Kasumi-1 (cell line): ENCODE measurements at places on chromosomes 1 and 21.

GRCh38 chr1:18090636-18091035, 17.0 kb upstream of the IGSF21 start:
- DNase-seq, result no peak

DNA sequence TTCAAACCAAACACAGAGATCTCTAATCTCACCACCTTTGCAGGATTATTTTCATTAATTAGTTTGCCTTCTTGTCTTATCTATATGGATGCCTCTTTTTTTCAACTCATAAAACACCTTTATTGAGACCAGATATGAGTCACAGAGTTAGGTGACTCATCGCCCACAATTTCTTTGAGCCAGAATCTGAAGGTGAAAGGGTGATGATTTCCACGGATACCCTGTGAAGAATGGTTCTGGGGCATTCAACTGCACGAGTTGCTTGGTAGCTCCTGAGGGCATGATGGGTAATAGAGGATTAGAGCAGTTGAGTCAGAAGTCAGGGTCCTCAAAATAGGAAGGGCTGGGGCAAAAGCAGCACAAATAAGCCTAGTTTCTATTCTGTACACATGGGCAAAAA, 128.2 kb downstream of the TBX19 start:
- no peak for DNase-seq

GRCh38 chr1:234401658-234402057, 28.4 kb downstream of the COA6 start:
- no peak for DNase-seq

- no peak for DNase-seq
These were observed at the start of gene LHX8 for GRCh38 chr1:75133750-75134646. Gene LHX8, plus strand, starts transcription at chr1:75134388. Its CDS starts 2,227 bp downstream, at chr1:75136615.

- DNase-seq, result no peak
These were observed 106.0 kb downstream of the ESRRG start for GRCh38 chr1:216617081-216617875.

DNA sequence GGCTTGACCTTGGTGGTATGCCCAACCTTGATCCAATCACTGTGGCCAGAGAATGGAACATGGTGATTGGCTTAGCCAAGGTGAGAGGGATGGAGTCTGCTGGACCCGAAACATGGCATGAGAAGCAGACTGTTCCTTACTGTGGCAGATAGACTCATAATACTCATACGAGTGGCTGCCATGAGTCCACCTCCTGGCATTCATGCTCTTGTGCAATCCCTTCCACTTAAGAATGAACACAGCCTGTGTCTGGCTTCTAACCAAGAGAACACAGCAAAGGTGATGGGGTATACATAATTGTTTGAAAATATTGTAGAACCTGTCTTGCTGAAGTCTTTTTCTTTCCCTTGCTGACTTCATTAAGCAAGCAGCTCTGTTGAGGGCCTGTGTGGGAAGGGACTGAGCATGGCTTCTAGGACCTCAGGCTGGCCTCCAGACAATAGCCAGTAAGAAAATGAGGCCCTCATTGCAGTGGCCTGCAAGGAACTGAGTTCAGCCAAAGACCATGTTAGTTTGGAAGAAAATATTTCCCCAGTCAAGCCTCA, 85.9 kb downstream of the ZNF281 start:
- DNase-seq, result no peak

DNA sequence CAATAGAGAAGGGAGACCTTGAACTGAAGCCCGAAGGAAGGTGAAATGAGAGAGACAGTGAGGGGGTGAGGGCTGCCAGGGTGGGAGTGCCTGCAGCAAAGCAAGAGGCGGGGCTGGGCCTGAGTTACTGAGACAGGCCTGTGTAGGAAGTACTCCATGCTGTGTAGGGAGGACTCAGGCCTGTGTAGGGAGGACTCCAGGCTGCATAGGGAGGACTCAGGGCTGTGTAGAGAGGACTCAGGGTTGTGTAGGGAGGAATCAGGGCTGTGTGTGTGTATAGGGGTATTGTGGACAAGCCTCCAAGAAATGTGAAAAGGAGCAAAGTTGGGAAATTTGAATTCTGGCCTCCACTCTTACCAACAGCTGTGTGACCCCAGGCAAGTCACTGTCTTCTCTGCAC, 133.8 kb upstream of the CACNA1E start:
- no peak for DNase-seq

DNA sequence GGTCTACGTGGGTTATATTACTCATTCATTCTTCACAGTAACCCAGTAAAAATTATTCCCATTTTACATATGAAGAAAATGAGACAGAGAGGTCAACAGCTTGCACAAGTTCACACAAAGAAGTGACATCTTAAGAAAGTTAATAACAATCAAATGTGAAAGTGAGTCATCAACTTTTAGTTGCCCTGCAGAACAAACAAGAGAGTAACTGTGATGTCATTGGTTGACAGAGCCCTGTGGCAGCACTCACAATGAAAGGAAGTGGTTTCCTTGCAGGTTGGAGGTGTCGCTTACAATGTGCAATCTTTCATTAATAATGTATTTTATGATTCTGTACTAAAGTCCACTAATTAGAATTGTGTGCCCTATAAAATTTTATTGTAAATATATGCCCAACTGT, 369.6 kb downstream of the RYR2 start:
- no peak for DNase-seq

DNA sequence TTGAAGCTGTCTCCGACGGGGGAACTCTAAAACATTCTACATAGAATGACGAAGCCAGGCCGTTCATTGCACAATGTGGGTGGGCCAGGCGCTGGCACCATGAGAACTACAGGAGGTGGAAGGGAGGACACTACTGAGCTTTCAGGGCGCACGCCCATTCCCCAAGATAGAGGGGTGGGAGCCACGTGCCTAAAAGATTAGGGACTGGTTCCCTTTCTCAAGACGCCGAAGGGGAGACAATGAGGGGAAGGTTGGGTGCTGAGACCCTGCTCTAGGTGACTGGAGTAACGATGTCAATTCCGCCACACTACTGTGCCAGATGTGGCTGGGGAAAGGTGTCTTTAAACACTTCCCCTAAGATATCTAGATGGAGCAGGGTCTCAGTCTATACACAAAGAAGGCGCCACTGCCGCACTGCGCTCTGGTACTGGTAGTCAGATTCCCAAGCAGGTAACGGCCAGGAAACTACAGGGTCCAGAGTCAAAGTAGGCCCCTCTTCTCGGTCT, 782 bp downstream of the CSDE1 start:
- DNase-seq, result no peak

DNA sequence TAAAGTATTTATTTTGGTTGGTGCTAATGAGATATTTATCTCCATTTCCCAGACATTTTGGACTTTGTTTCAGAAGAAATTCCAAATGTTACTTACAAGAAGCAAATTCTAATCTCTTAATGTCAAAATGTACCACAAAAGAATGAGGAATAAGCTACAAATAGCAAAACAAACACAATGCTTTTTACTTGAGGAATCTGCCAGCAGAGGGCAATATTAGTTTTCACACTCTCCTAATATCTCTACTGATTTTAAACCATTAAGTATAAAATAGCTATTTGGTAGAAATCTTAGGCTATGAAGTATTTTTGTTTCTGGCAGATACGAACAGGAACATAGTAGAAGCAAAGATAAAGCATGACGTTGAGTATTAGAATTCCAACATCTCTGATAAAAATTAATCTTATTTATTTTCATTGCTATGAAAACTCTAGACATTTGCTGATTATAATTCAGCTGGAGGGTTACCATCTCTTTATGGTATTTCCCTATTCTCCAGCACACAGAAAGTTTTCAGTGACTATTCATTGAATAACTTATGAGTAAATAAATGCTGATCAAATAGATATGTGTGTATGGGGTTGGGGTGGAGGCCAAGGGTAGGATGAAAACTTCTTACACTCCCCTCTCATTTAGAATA, 13.4 kb upstream of the HMCN1 start:
- DNase-seq, result peak; percentile 48

DNA sequence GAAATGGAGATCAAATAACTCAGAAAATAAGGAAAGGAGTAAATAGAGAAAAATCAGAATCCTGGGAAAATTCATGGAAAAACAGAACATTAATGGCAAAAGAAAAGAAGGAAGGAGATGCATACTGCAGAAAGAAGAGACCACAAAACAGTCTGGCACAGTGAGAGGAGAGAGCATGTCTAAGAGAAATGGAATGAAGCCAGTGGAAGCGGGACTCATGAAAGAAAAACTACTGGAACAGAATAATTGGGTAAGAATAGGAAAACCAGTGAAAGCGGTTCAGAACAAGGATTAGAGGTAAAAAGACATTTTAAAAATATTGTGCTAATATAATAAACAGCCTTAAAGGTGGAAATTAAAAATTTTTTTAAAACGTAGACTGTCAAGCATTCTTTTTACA, 93.6 kb upstream of the GREM2 start:
- DNase-seq, result no peak

GRCh38 chr1:92968138-92969032, 7.1 kb upstream of the DIPK1A start:
- peak; percentile 28 for DNase-seq

GRCh38 chr1:209618756-209619420, 33.3 kb downstream of the LAMB3 start:
- DNase-seq, result no peak

DNA sequence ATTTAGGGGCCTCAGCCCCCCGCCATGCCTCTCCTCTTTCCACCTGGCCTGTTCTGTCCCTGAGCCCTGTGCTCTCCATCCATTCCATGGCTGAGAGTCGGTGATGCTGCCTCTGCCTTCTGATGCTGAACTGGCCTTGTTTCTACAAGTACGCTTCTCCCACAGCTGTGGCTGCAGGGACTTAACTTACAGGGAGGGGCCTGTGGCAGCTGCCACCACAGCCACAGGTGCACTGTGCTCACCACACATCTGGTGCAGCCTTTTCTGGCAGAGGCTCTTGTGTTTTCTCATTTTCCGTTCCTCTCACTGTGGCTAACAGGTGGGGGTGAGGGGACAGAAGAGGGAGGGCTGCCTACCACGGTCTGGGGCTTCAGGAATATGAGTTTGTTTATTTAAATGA, 4.2 kb downstream of the FMO1 start:
- DNase-seq, result no peak

DNA sequence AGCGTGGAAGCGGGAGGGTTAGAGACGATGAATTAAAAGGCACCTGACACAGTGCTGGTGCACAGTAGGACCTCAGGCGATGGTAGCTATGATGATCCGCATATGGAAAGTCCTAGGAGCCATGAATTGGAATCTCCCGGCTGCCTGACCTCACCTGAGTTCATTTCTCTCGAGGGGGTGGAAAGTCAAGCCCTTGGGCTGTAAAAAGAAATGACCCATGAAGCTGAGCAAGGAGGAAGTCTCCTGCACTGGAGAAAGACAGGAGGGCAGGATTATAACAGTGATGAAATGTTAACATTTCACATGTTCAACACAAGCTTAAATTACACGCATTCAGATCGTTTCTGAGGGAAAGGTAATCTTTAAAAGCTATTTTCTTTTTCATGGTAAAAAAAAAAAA, 481.2 kb downstream of the MATN1 start:
- no peak for DNase-seq

GRCh38 chr1:210605099-210605498, 276.4 kb downstream of the HHAT start:
- DNase-seq, result no peak

- DNase-seq, result no peak
These were observed 31.6 kb upstream of the CACNA1E start for GRCh38 chr1:181451661-181452230.

- DNase-seq, result no peak
These were observed 5.1 kb upstream of the HMGCS2 start for GRCh38 chr1:119773711-119774241.

- no peak for DNase-seq
These were observed 29.7 kb downstream of the URB2 start for GRCh38 chr1:229655781-229656180.

GRCh38 chr1:92126088-92126487, 45.9 kb downstream of the BTBD8 start:
- no peak for DNase-seq

DNA sequence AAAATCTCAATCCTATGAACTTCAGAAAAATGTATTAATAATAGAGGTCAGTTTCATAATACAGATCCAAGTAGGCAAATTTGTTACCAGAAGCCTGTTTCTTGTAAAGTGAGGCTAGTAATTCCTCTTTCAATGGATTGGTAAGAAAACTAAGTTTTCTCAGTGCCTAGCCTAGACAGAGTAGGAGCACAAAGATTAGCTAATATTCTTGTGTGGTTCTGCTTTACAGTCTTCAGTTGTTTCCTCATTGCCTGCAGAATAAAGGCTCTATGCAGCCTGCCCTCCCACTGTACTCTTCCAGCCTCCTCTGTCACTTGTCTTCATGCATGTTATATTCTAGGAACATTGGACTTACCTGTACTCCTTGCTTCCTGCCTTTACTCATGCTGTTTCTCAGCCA, 2.4 kb upstream of the PPP1R15B start:
- DNase-seq, result peak; percentile 37

GRCh38 chr21:35134309-35134708, 85.2 kb upstream of the RUNX1 start:
- no peak for DNase-seq

DNA sequence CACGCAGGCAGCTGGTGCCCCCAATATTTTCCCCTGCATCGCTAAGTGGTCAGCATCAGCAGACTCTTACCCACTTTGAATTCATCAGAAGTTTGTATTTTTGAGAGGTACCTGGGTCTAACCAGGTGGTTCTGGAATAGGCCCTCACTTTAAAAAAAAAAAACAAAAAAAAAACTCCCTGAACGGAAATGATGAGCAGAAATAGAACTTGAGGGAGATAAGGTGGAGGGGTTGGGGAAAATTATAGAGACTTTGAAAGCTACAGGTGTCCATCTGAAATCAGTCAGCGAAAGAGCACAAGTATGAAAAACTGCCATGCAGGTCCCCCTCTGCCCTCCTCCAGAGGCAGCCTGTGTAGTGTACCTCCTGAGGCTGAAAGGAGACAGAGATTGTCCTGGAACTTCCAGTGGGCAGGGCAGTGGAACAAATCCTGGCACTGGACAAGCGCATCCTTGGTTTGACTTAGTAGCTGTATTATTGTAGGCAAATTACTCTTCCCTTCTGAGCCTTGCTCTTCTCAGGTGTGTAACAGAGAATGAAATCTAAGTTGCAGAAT, 1.2 kb downstream of the SLAMF7 start:
- no peak for DNase-seq

DNA sequence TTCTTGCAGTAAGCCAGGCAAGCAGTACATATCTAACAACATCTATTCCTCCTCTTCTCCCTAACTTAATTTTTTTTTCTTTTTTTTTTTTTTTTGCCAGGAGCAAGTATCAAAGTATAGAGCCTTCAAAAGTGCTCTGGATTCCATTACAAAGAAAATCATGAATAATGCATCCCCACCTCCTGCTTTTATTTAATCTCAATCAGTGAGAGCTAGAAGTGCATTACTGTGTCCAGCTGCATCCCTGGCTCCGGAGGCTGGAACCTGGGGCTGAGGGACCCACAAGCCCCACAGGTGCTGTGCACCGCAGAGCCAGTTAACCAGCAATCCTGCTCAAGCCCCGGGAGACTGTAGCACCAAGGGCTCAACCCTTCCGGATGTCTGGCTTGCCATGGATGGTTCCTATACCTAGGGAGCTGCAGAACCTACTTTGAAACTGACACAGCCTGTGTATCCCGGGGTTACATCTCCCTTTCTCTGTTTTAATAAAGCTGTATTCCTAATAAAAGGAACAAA, 455.9 kb upstream of the RUNX1 start:
- DNase-seq, result no peak

GRCh38 chr1:101376121-101377083, 139.6 kb downstream of the S1PR1 start:
- no peak for DNase-seq
